ENCODE measurements at places on chromosomes 11 and 22.
A peak's percentile ranks its signal among the peaks of the same experiment; 100 is the strongest.

DNA sequence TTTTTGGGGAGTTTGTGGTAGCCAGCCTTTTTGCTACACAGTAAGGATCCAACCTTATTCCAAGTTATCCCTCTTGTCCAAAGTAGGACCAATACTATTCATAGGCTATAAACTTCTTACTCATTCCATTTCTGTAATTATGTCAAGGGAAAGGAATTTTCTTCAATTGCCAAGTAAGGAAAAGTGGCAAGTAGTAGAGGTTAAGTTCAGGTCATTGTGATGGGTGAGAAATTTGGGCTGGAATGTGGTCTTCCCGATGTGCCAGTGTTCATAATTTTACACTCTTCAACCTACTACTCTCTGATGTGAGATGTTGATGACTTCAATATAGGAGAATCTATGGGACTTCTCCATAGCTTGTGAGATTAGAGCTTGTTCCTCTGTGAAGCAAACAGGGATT is 648.8 kb downstream of the METTL15 start:
- no peak for DNase-seq

DNA sequence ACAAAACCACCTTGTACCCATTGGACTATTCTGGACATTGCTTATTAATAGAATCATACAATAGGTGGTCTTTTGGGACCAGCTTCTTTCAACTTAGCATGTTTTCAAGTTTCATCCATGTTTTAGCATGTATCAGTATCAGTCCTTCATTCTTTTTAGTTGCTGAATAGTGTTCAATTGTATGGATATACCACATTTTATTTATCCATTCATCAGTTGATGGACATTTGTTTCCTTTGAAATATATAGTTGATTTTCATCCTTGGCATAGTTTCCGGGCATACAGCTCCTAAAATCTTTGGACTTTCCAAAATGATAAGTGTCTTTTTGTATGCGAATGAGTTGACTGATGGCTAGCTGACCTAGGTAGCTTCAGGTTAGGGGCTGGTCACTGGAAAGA is 12.2 kb downstream of the PPP6R3 start:
- DNase-seq = no peak

DNA sequence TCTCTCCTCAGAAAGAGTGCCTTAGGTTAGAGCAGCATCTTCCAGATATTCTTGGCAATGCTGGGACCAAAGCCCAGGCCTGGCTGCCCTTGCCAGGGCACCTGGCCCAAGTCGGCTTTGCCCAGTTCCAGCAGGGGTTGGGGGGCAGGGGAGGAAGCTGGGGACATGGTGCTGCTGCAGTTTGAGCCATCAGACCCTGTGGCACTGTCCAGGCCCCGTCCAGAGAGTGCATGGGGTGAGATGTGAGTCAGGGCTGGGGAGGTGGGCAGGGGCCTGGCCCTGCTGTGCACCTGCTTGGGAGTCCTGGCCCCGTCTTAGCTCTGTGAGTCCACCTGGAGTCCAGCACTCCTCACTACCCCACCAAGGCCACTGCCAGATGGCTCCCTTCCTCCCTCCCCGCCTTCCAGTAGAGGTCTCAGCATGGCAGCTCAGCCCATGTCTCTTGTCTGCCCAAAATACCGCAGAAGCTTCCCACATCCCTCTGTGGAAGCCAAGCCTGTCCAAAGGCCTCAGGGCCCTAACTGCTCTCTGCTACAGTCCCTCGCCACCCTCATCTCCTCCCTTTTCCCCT is 16.6 kb downstream of the DERL3 start:
- no peak for DNase-seq

DNA sequence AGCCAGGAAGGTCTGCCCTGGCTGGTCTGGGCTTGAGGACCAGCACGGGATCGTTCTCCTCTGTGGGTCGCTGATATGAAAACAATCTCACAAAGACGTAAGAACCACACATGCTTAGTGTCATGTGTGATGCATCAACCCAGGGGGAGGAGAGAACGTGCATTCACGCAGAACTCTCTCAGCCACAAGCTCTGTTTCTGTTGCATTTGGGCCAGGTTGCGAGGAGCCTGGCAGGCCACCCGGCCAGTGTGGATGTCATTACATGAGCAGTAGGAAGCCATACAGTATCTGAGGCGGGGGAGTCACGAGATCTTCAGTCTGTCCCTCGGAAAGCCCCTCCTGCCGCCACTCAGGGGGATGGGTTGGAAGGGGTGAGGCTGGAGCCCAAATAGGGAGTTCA is 53.1 kb upstream of the KCNQ1OT1 start:
- no peak for DNase-seq

DNA sequence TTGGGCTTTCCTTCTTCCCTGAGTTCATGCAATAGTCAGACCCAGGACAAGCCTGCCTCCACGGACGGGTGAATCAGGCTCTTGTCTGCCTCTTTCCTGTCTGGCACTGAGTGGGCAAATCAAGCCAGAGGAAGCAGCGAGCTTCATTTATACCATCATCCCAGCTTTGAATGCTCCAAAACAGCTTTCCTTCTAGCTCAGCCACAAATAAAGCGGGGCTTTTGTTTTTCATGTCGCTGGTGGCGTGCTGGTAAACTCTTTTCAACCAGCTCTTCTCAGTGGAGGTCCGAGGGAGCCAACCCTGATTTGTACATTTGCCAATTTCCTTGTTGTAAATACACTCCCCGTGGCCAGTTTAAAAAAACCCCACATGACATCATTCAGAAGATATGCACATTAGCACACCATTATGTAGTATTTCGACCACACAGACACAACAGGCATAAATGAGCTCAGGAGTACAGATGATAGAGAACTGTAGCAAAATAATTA is 8.6 kb downstream of the C11orf91 start:
- no peak for DNase-seq

DNA sequence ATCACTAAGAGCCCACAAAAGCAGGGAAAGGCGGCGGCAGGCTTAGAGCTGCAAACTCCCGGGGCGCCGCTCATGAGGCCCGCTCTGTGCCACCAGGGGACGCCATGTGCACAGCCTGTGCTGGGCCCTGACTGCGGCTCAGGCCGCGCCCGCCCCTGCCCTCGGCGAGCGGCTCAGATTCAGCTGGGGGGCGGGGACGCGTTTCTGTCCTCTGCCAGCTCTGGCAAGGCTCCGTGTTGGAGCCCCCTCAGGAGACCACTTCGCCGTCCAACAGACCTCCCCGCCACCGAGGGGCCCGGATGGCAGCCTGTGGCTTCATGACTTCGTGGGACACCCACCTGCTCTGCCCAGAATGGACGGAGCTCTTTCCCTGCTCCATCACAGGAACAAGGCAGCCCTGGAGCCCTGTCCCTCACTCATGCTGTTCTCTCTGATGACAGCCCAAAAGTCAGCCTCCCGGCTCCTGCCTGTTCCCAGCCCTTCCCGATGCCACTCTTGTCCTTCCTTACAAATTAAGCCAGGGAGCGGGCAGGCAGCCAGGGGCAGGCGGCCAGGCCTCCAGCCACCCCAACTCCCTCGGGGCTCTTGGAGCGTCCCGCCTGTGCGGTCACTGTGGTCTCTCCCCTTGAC is 69.1 kb downstream of the NAT10 start:
- DNase-seq = peak; percentile 80

DNA sequence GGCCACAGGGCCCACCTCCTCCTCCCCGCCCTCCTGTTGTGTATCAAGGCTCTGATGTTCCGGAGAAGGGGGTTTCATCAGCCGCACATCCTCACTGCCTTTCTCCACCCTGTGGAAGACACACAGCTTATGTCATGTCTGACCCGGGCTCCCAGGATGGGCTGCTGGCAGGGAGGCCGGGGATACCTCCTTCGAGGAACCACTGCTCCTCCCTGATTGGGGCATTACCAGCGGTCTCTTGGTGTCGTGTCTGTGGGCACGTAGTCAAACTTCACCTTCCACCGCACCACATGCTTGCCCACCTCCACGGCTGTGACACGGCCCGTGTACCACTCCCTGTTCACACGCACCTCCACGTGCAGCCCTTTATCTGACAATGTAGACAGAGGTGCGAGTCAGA is 35.9 kb downstream of the MORC2 start:
- DNase-seq = no peak

DNA sequence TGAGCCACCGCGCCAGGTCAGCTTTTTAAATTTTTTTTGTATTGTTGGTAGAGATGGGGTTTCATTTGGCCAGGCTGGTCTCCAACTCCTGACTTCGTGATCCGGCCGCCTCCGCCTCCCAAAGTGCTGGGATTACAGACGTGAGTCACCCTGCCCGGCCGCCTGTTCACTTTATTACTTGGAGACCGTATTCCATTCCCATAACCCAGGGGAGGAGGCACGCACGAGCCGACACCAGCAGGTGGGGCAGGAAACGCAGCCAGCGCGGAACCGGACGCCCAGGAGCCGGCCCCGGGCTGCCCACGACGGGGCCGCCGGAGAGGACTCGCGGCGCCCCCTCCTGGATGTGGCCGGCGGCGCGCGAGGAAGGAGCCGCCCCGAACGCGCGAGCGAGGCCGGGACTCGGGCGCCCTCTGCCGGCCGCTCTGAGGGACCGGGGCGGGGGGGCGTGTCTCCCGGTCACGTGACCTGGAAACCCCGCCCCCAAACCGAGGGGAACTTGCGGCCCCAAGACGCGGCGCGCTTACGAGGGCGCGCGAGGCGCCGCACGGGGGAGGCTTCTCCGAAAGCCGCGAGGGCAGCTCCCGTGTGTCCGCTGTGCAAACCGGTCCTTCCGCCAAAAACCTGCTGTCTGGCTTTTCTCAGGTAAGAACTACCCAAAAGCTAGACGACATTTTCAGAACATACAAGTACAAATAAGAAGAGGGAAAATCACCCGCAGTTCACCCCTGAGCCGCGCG is 11.6 kb upstream of the RNH1 start:
- peak; percentile 86 for DNase-seq

DNA sequence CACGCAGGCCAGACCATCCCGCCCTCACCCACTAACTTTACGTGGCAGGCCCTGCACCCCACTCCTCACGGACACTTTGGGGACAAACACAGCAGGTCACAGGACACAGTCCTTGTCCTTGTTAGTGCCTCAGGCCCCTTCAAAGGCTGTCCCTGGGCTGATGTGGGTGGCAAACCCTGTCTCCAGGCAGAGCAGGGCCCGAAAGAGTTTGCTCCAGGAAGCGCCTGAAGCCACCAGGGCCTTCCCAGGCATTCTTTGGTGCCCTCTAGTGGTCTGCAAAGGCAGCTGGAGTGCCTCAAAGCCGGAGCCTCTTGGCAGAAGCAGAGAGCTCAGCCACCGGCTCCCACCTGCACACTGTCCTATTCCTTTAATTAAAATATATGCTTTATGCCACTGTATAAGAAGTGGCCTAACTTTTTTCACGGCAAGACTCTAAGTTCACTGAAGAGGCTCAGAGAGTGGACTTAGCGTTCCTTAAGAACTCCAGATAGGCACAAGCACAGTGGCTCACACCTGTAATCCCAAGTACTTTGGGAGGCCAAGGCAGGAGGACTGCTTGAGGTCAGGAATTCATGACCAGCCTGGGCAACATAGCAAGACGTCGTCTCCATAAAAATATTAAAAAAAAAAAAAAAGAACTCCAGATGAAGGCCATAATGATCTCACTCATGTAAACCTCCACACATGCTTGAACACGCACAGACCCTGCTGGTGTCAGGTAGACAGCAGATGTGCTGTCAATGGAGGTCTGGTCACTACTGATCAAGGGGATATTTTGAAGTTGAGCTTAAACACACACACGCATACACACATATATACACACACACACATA is 11.1 kb downstream of the TXN2 start:
- DNase-seq = peak; percentile 78

DNA sequence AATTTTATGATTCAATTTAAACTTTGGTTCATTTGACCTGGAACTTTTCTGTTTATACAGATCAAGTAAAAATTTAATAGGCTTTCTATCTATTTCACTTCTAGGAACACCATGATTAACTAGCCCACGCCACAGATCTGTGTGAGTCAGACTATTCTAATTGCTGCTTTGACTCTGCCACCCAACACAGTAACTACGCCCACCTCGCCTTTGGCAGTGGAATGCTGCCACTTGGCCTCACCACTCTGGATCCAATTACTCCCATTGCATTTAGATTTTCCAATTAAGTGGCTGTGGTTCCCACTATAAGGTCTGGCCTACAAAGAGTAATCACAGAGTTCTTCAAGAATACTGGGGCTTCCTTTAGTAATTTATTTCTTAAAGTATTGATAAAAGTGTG is 46.6 kb upstream of the LIN7C start:
- no peak for DNase-seq

DNA sequence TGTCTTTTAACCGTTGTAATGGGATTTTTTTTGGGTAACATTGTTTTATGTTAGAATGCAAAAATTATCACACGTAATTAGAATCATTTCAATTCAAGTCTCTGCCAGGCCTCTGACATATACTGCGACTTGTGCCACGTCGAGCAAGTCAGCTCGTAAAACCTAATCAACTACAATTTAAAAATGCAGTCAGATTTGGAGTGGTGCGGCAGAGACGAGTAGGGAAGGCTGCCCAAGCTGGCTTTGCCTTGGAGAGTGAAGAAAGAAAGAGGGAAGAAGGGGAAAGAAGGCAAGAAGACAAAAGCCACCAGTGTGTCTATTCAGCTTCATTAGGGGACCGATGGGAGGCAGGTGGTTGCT is 110.7 kb downstream of the MIAT start:
- DNase-seq = no peak

GRCh38 chr22:44925465-44926123 is 84.2 kb downstream of the PHF21B start:
- no peak for DNase-seq

DNA sequence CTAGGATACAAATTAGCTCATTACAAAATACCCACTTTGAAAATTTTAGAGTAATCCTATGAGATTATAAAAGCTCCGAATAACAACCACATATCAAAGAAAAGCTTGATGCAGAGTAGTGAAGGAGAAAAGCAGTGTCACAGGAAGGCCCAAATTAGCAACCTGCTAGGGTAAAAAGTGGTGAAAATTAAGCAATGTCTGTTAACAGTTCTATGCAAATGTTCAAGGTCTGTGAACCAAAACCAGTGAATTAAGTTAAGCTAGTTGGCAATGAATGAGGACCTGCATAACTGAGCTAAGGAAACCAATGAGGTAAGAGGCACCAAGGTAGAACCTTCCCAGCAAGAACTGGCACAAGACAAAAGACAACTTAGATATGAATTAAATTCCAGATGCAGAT is 29.6 kb downstream of the PRDM10 start:
- DNase-seq = no peak

GRCh38 chr11:111922803-111923202 is 4.1 kb downstream of the C11orf52 start:
- DNase-seq = no peak

DNA sequence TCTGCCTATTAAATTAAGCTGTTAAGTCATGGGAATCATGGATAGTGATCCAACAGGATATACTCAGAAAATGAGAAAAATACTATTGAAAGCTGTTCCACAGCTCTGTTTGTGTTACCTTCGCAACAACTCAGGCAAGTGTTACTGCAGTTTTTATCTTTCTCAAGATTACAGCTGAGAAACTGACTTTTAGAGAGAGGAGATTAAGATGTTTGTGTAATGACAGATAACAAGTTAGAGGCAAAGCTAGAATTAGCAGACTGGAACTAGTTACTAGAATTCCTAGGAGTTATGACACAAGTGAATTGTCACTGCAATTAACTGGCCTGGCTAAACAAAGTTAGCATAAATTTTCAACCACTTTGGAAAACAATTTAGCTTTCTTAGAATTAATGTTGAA is 1.6 kb downstream of the SLN start:
- no peak for DNase-seq

- no peak for DNase-seq
Measured at GRCh38 chr11:68998390-68998911, 14.6 kb downstream of the MRGPRF start.

- no peak for DNase-seq
Measured at GRCh38 chr11:113488931-113489351, 13.7 kb upstream of the DRD2 start.

GRCh38 chr11:62602141-62603071 is 741 bp upstream of the MTA2 start:
- DNase-seq = no peak
